Activated CD4-positive, CD25-positive, alpha-beta regulatory T cell treated with anti-CD3 and anti-CD28 coated beads, Interleukin-2, amount 50 U/mL, for 24 hours (primary cell): ENCODE measurements at places on chromosomes 2 and 18.

DNA sequence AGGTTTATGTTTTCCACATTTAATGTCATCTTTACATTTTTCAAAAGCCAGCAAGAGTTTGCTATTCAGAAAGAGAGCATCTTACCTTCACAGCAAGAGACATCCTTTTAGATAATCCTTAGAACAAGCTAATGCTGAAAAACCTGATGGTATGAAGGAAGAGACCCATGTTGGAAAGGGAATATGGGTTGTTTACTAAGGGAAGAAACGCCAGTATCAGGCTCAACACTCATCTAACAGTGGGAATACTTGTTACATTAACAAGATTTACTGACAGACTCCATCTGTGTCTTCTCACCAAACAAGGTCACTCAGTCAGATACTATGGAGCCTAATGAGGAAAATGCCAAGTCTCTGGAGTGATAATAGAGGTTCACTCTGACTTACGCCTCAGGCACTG is 1474.1 kb upstream of the SLC39A10 start:
- no peak for ATAC-seq

DNA sequence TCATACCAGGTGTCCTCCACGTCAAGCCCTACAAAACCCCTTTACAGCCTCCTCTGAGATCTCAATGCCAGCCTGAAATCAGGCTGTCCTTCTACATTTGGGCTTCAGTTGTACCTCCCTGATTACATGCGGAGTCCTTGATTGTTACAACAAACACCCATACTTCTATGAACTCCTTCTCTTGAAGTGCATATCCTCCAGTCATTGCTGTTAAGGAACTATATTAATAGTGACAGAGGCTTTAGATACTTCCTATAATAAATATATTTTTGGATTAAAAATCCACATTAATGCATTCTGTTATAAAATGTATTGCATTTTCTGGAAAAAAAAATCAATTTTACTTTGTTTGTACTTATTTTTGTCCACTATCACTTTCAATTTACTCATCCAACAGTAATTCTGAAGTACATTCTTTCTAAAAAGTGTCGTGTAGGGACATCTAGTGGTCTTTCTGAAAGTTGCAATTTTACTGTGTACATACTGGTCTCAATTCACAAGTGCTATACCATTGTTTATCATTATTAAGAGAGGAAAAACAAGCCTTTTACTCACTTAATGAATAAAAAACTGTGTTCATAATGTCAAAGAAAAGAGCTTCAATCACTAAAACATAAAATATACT is 316.4 kb downstream of the DSEL start:
- ATAC-seq, result no peak

DNA sequence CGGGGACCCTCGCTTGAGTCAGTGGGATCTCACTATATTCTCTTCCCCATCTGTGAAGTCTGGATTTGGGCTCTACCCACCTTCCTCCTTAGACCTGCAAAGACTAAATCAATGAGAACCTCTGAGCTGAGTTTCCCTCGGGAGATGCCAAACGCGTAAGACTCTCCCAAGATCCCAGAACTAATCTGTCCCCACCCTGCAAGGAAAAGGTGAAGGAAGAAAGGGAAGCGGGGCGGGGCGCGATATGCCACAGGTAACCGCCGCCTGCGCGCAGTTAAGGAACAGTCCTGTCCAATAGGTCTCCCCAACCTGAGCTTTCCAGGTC is 780 bp downstream of the SRD5A2 start:
- no peak for ATAC-seq

DNA sequence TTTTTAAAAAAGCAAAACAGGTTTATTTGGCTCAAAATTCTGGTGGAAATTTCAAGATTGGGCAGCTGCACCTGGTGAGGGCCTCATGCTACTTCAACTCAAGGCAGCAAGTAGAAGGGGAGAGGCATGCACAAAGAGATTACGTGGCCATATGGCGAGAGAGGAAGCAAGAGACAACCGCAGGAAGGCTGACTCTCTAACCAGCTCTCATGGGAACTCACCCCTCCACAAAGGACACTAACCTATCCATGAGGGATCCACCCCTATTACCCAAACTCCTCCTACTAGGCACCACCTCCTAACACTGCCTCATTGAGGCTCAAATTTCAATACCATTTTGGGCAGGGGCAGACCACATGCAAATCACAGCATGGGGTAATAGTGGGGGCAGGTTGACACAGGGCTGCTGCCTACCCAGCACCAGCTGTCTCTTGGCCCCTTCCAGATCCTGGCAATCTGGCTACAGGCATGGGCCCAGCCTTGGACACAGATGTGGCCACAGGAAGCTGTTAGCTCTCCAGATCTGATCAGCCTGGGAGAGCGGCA is 2.0 kb upstream of the CAPN10 start:
- no peak for ATAC-seq

- no peak for ATAC-seq
These were observed 260.7 kb downstream of the AGAP1 start for GRCh38 chr2:235754357-235755207.

GRCh38 chr18:9612215-9612830 is 2.0 kb downstream of the PPP4R1 start:
- peak; percentile 58 for ATAC-seq

GRCh38 chr2:133829450-133830020 is 261.3 kb upstream of the NCKAP5 start:
- no peak for ATAC-seq

DNA sequence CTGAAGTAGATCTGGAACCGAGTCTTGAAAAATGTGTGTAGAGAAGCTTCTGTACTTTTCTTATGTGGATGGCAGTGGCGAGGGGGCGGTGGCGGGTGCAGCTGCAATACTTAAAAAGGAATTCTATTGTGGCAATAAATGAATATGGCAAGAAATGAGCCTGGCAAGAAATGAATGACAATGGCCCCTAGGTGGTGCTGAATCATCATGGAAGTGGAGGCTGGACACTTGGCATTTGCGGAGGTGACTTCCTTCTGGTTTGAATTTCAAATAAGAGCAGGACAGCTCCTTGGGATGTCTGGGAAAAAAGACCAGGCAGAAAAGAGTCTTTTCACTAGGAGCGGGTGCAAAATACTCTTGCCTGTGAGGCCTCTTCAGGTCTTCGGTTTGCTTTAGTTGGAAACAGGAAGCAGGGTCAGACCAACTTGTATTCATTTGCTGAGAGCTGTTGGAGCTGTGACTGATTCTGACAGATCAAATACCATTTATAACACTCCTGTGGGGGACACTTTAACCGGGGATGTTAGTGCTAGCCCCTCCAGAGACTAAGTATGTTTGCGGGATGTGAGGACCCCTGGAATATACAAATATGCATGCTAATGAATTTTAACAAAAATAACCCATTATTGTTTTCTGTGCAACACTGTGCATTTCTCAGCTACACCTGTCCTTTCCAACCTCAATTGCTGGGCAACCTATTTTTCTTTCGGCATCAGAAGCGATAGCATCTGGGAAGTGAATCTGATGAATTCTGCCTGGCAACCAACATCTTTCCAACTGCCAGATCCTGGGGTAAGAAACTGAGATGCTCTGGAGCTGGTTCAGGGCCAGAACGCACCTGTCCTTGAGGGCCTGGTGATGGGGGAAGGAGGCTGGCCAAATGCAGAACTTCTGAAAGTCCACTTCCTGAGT is 35.4 kb downstream of the FASTKD2 start:
- ATAC-seq, result no peak

DNA sequence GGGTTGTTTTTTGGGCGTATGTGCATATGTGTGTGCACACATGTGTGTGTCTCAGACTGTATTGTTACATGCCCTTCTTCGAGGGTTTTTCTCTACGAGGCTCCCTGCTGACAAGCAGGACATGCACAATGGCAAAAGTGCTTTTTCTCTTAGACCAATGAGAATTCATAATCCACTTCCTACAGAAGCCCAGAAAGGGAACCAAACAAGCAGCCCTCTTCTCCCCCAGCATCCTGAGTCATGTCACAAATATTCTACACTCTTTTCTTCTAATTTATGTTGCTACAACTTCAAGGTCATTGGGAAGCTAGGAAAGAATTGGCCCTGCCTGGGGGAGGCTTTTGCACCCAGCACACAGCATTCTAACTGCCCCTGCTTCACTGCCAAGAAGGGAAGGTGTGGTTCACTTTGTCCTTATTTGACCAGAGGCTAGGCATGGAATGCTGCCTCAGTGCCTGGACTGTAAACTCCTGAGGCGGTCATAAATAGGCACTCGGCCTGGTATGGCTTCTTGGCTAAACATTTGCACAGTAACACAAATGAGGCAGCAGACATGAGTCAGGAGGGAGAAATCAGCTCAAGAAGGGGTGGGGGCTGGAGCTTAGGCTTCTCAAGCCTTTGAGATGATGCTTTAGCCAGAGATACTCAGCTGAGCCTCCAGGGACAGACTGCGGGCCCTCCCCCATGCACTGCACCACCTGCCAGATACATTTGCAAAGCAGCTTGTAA is 92.7 kb upstream of the KLF7 start:
- ATAC-seq, result no peak

DNA sequence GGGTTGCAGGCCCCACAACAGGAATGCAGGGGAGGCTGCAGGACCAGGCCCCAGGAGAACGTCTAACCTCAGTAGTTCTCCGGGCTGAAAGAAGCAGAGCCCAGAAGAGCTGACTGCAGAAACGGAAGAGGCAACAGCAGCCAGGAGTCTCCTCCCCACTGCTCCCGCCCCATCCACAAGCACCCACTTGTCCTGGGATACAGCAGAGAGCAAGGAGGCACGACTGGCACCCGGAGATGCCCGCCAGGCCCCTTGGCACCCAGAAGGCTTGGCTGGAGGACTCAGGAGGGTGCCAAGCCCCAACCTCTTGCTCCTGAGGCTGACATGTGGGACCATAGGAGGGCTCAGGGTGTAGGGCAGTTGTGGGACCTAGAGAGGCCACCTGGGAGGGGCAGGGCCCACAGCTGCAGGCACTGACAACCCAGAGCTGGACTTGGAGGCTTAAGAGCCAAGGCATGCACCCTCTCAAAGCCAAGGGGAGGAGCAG is 29.0 kb upstream of the TNS1 start:
- ATAC-seq, result no peak

GRCh38 chr2:8817221-8817620 is 20.2 kb downstream of the KIDINS220 start:
- no peak for ATAC-seq

- no peak for ATAC-seq
These were observed 58.5 kb upstream of the SLC16A14 start for GRCh38 chr2:230127195-230127594.
